ENCODE measurements at places on chromosomes 3 and 15.

- no peak for DNase-seq
These were observed 127.0 kb downstream of the CPNE4 start for GRCh38 chr3:131907796-131908195.

- no peak for DNase-seq
These were observed 48.3 kb downstream of the DHX36 start for GRCh38 chr3:154275965-154276364.

- DNase-seq: no peak
These were observed 56.6 kb upstream of the CHST2 start for GRCh38 chr3:143063018-143063417.

- DNase-seq: no peak
These were observed 12.2 kb upstream of the VIPR1 start for GRCh38 chr3:42490243-42490642.

- DNase-seq: no peak
These were observed 256.0 kb upstream of the TRIM42 start for GRCh38 chr3:140421884-140422283.

- no peak for DNase-seq
These were observed 52.7 kb upstream of the MRPL3 start for GRCh38 chr3:131555456-131555855.

GRCh38 chr15:31270767-31271166 lies 55.9 kb upstream of the KLF13 start:
- DNase-seq: no peak

- peak; percentile 58 for DNase-seq
These were observed 63.9 kb upstream of the TSEN2 start for GRCh38 chr3:12420393-12420792.

- no peak for DNase-seq
These were observed 3.7 kb upstream of the CPA3 start for GRCh38 chr3:148861277-148861869.

- DNase-seq: peak; percentile 65
These were observed 1.8 kb downstream of the PSTPIP1 start for GRCh38 chr15:76996526-76997401.

- no peak for DNase-seq
These were observed 35.6 kb upstream of the NDUFB4 start for GRCh38 chr3:120560304-120561250.

Data from stimulated activated CD4-positive, alpha-beta T cell treated with anti-CD3 and anti-CD28 coated beads, Interleukin-2, amount 100 ng/mL, for 24 hours (primary cell).